Endothelial cell of umbilical vein (primary cell): ENCODE measurements at places on chromosomes 13 and 19. TPM values are rescaled to one million over a fixed set of nuclear protein-coding genes. Genes with fewer than 3 reads are reported as not detected.

DNA sequence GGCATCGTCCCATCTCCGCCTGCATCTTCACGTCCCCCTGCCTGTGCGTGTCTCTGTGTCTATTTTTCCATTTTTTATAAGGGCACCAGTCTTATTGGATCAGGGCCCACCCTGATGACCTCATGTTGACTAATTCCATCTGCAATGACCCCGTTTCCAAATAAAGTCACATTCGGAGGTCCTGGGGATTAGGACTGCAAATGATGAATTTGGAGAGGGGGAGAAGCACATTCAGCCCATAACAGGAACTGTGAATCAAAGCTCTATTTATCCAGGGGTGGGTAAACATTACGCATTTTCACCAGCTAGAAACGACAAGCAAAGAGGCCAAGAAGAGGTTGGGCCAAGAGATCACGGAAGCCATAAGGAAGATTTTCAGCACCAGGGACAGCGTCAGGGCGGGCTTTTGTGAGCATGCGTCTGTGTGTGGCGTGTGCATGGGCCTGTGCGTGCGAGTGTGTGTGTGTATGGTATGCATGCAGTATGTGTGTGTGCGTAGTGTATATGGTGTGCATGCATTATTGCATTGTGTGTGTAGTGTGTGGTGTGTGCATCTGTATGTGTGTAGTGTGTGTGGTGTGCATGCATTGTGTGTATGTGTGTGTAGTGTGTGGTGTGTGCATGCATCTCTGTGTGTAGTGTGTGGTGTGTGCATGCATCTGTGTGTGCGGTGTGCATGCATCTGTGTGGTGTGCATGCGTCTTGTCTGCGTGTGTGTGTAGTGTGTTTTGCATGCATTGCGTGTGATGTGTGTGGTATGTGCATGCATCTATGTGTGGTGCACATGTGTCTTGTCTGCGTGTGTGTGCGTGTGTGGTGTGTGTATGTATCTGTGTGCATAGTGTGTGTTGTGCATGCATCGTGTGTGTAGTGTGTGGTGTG is 19.6 kb downstream of the CELF5 start:
- peak; percentile 43 for DNase-seq
- no peak overlapping the region for H3K4me3 ChIP-seq
- no peaks in the 10 kb centered on the region for H3K27me3 ChIP-seq
- H3K27ac ChIP-seq: no peak overlapping the region
- H3K36me3 ChIP-seq: no peaks in the 10 kb centered on the region

GRCh38 chr13:101343128-101343787 is 73.0 kb downstream of the NALCN start:
- H3K4me1 ChIP-seq: peaks cover 14% of the 10 kb centered on the region
- H3K4me3 ChIP-seq: no peak overlapping the region
- H3K36me3 ChIP-seq: no peaks in the 10 kb centered on the region
- peak overlapping the region; percentile 47 for H3K27ac ChIP-seq

DNA sequence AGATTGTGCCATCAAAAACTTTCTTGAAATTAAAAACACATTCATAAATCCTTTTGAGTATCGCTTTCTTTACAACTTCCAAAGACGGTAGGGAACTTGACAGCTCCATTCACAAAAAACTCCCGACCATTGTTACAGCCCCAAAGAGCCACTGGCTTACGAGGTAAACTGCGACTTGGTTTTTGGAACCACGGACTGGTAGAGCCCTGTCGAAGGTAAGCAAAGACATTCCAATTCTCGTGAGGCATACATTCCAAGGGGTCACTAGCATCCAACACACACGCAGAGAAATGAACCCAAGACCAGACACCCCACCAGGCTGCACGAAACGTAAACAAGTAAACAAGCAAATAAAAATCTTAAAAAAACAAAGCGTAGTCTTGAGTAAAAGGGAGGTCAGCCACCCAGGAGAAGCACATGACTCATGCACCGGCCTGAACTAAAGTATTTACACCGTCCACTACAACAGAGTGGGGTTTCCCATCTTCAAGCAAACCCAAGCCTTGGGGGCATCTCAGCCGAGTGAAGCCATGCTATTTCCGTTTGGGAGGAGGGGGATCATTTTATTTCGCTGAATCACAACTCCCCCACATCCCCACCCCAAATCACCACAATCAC is 1.4 kb downstream of the BRD4 start:
- H3K27ac ChIP-seq: peak overlapping the region; percentile 76
- H3K36me3 ChIP-seq: no peaks in the 10 kb centered on the region
- H3K4me3 ChIP-seq: peak overlapping the region; percentile 92
- H3K4me1 ChIP-seq: peaks cover 26% of the 10 kb centered on the region

DNA sequence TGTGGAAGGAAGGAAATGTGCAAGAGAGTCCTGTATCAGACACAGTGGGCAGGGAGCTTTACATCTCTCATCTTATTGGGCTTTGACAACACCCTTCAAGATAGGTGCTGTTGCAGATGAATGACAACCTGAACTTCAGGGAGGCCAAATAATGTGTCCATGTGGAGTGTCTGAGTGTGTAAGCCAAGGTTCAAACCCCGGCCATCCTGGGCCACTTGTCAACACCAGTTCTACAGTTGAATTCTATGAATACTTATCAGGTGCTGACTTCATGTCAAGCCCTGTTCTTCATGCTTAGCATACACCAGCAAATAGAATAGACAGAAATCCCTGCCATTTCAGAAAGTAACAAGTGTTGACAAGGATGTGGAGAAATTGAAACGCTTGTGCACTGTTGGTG is 354.4 kb downstream of the KCNRG start:
- H3K4me1 ChIP-seq: peaks cover 20% of the 10 kb centered on the region
- H3K4me3 ChIP-seq: no peak overlapping the region
- DNase-seq: no peak
- H3K27me3 ChIP-seq: no peaks in the 10 kb centered on the region

DNA sequence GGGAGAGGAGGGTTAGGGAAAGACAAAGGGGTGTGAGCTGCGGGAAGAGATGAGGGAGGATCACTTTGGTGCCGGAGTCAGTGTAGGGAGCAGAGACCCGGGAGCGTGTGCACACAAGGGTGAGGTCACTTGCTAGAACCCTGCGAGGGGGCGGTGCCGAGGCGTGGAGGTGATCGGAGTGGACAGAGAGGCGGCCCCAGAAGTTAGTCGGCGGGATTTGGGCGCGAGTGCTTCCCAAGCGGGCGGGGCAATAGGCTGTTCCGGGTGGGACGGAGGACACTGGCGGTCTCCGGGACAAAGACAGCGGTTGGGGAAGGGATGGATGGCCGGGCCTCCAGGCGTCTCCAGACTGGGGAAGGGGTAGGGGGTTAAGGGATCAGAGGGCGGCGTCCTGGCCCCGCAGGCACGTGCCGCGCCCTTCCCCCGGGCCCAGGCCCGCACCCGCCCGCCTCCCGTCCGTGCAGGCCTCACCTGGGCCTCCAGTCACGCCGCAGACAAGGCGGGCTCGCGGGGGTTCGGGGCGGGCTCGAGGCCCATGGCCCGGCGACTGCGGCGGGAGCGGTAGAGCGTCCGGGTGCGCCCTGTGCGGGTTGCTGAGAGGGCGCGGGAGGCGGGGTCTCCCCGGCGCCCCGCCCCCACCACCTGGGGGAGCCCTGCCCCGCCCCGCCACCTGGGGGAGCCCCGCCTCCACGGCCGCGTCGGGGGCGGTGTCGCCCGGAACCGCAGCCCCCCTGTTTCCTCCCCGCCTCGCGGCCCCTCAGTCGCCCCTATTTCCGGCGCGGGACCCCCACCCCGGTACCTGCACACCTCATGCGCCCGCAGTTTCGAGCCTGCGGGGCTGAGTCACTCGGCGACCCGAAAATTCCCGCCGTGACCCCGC is at the start of gene LPAR2:
Gene LPAR2 (minus strand): TSS at position 600 of the 880 bp plus-strand sequence. CDS start 945 bp downstream, outside the sequence.
- no peak within 1 kb of the TSS for H3K4me3 ChIP-seq
- H3K27me3 ChIP-seq: no peaks in the 10 kb centered on the region
- H3K36me3 ChIP-seq: no peaks in the 10 kb centered on the region
- no peaks in the 10 kb centered on the region for H3K4me1 ChIP-seq
- no peak for DNase-seq
- H3K27ac ChIP-seq: no peak within 1 kb of the TSS

GRCh38 chr19:32339988-32340874 is 5.2 kb upstream of the ZNF507 start:
- H3K4me1 ChIP-seq: no peaks in the 10 kb centered on the region
- H3K36me3 ChIP-seq: no peaks in the 10 kb centered on the region
- H3K27ac ChIP-seq: no peak overlapping the region
- peaks cover 2% of the 10 kb centered on the region for H3K27me3 ChIP-seq
- H3K4me3 ChIP-seq: no peak overlapping the region

DNA sequence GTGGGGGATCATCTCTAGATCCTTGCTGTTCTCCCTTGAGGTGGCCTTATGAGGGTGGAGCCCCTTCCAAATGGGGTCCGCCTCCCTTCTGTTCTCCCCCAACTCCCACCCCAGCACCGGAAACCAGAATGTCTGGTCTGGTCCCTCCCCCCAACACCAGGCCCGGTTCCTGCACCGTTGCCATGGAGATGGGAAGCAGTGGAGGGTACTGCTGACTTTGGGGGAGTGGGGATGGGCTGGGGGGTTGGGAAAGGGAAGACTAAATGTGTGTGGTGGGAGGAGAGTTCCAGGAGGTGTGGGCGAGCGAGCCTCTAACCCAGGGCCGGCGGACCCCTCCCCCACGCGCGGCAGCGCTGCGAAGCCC is 1.7 kb downstream of the SHANK1 start:
- H3K27me3 ChIP-seq: peaks cover 3% of the 10 kb centered on the region
- no peak for DNase-seq
- no peak overlapping the region for H3K27ac ChIP-seq
- H3K4me1 ChIP-seq: peaks cover 3% of the 10 kb centered on the region
- no peak overlapping the region for H3K4me3 ChIP-seq

DNA sequence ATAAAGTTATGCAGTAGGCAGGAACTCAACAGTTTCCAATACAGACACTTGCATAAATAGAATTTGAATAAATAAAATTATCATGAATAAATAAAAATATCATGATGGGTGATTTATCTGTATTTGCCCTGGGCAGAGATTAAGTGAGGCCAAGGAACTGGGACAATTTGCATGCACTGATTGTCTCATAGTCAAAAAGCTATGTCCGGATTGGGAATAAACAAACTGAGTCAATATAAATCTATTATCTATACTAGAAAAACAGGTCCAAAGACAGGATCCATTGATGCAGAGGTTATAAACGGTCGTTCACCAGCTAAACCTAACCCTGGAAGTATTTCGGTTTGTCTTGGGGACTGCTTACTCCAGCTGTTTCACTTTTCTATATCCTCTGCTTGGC is 26.2 kb upstream of the FBXL3 start:
- H3K4me3 ChIP-seq: no peak overlapping the region
- no peak for DNase-seq
- peaks cover 19% of the 10 kb centered on the region for H3K36me3 ChIP-seq
- no peak overlapping the region for H3K27ac ChIP-seq
- H3K4me1 ChIP-seq: no peaks in the 10 kb centered on the region

- no peak for DNase-seq
- peaks cover 27% of the 10 kb centered on the region for H3K4me1 ChIP-seq
- no peak overlapping the region for H3K27ac ChIP-seq
- H3K4me3 ChIP-seq: no peak overlapping the region
- no peaks in the 10 kb centered on the region for H3K27me3 ChIP-seq
These were observed 50.0 kb downstream of the TNFRSF19 start for GRCh38 chr13:23620211-23620610.

GRCh38 chr19:51434456-51434855 is 17.0 kb upstream of the SIGLEC10 start:
- no peak overlapping the region for H3K4me3 ChIP-seq
- H3K36me3 ChIP-seq: no peaks in the 10 kb centered on the region
- no peaks in the 10 kb centered on the region for H3K27me3 ChIP-seq
- H3K27ac ChIP-seq: no peak overlapping the region
- DNase-seq: no peak

- H3K4me1 ChIP-seq: peaks cover 42% of the 10 kb centered on the region
- H3K4me3 ChIP-seq: no peak overlapping the region
- H3K27ac ChIP-seq: peak overlapping the region; percentile 65
- no peaks in the 10 kb centered on the region for H3K36me3 ChIP-seq
These were observed 97.5 kb downstream of the FOXO1 start for GRCh38 chr13:40569024-40569350.

GRCh38 chr13:99417201-99418102 is 83.8 kb upstream of the TM9SF2 start:
- peaks cover 10% of the 10 kb centered on the region for H3K27me3 ChIP-seq
- no peak overlapping the region for H3K4me3 ChIP-seq
- no peaks in the 10 kb centered on the region for H3K36me3 ChIP-seq
- no peak overlapping the region for H3K27ac ChIP-seq
- DNase-seq: no peak
- no peaks in the 10 kb centered on the region for H3K4me1 ChIP-seq

DNA sequence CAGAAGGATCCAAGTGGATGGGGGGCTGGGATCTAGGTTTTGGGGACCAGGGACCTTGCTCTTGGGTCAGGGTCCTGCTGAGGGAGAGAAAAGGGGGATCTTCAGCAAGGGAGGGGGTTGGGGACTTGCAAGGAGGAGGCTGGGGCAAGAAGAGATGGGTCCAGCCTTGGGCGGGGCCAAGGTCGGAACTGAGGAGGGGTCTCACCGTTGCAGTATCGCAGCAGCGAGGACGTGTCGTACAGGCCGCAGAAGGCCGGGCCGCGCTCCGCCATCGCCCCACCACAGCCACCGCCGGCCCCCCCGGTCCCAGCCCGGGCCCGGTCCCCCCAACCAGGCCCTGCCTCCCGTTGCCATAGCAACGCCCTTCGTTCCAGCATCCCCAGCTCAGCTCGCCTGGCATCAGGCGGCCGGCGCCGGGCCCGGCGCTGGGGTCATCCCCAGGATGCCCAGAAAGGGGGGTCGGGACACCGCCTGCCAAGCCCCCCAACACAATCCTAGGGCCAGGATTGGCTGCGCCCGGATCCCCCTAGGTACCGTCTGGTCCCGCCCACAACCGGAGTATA is 6.0 kb upstream of the EML2 start:
- H3K27ac ChIP-seq: no peak overlapping the region
- H3K36me3 ChIP-seq: no peaks in the 10 kb centered on the region
- no peak for DNase-seq

DNA sequence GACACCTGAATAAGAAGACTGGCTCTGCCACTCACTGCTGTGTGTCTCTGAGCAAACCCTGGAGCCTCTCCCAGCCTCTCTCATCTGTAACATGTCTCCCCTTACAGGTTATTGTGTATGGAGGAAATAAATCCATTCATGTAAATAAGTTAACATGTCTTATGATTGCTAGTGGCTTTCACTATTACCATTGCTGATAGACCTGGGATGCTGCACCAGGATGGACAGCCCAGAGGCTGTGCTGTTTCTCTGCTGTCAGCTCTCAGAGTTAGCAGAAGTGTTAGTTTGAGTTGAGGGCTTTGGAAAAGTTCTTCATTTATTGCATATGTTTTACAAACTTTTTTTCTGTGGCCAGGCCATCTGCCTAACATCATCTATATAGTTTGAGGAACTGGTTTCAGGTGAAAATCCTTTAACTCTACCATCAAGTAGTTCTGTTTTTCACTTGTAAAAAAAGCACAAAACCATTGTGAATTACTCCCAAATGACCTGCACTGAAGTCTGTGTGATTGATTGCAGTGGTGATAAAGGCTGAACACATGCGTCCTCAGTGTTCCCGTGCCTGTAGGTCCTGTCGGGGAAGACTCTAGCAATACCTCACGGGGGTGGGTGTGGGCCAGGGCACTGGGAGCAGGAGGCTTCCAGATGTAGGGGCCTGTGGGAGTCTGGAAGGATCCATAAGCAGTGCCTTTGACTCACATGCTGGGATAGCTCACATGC is 24.6 kb downstream of the MPHOSPH8 start:
- H3K27me3 ChIP-seq: no peaks in the 10 kb centered on the region
- peaks cover 6% of the 10 kb centered on the region for H3K36me3 ChIP-seq
- no peaks in the 10 kb centered on the region for H3K4me1 ChIP-seq

The SLC7A9 gene
- 0.06 TPM in 1 of 2 replicates, not detected in the other for polyA plus RNA-seq

The ANKLE1 gene
- 1.9 and 2.8 TPM in 2 replicates for polyA plus RNA-seq

The CYP2F1 gene
- polyA plus RNA-seq: not detected in 2 replicates

The ZNF85 gene
- 2.2 and 3.4 TPM in 2 replicates for polyA plus RNA-seq

The ATXN8OS gene
- not detected in 2 replicates for polyA plus RNA-seq

The TNFSF11 gene
- not detected in 2 replicates for polyA plus RNA-seq
